CD4-positive, alpha-beta memory T cell (primary cell): ENCODE measurements at places on chromosomes 6 and 20.

GRCh38 chr20:15265581-15266309, 928.3 kb upstream of the FLRT3 start:
- no peak for DNase-seq

GRCh38 chr20:21719592-21720214, 14.2 kb downstream of the PAX1 start:
- DNase-seq: peak; percentile 6

DNA sequence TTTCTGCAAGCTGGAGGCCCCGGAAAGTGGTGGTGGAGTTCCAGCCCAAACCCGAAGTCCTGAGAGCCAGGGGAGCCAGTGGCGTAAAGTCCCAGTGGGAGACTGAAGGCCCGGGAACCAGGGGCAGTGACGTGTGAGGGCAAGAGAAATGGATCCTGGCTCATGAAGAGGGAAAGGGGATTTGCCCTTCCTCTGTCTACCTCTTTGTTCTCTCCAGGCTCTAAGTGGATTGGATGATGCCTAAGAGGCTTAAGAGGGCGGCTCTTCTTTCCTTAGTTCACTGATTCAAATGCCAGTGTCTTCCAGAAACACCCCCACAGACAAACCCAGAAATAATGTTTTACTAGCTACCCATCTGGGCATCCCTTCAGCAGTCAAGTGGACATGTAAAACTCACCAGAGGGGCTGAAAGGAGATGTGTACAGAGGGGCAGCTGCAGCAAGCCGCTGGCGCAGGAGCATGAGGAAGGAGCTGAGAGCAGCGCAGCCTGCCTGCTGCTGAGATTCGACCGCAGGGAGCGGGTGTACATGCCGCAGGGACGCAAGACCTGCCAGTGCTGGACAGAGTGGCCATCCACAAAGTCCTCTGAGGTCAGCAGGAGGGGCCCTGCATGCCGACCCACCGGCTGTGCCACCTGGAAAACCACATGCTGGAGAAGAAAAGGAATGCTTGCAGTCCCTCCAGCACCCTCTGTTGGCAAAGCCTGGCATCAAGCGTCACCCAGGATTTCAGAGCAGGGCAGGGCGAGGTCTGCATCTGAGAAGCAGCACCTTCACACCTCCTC, 29.5 kb downstream of the CDYL start:
- DNase-seq: no peak

DNA sequence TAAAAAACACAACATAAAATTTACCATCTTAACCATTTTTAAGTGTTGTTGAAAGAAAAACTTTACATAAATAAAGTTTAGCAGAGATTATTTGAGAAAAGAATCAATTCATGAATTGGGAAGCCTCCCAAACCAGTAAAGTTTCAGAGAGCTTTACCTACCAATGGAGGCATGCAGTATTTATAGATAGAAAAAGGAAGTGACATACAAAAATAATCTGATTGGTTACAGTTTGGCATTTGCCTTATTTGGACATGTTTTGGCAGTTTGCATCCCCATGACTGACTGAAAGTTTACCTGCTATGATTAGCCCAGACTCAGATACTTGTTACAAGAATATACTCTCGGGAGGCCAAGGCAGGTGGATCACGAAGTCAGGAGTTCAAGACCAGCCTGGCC, 3.7 kb upstream of the CMTR1 start:
- DNase-seq: no peak

GRCh38 chr20:47358672-47359529, 2.4 kb upstream of the ZMYND8 start:
- DNase-seq: no peak

- DNase-seq: no peak
These were observed 61.4 kb downstream of the CPNE5 start for GRCh38 chr6:36777801-36778200.

GRCh38 chr6:151291722-151292059, 51.9 kb downstream of the AKAP12 start:
- DNase-seq: no peak

DNA sequence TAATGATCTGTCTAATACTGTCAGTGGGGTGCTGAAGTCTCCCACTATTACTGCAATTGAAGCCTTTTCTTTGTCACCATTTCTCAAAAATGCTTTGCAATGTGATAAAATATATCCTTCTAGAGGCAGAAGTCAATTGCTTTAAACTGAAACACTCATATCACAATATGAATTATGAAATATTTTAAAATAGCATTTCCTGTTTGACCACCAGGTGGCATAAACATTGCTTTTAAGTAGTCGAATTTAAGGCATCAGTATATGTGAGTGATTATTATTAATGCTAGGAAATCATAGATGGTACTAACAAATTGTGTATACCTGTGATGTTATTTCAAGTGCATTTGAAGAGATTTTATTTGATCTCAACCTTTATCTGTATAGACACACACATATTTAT, 87.5 kb downstream of the MEI4 start:
- no peak for DNase-seq

- DNase-seq: no peak
These were observed 16.2 kb upstream of the ARFGEF2 start for GRCh38 chr20:48905297-48905647.
